ENCODE measurements at places on chromosomes 4 and X.

DNA sequence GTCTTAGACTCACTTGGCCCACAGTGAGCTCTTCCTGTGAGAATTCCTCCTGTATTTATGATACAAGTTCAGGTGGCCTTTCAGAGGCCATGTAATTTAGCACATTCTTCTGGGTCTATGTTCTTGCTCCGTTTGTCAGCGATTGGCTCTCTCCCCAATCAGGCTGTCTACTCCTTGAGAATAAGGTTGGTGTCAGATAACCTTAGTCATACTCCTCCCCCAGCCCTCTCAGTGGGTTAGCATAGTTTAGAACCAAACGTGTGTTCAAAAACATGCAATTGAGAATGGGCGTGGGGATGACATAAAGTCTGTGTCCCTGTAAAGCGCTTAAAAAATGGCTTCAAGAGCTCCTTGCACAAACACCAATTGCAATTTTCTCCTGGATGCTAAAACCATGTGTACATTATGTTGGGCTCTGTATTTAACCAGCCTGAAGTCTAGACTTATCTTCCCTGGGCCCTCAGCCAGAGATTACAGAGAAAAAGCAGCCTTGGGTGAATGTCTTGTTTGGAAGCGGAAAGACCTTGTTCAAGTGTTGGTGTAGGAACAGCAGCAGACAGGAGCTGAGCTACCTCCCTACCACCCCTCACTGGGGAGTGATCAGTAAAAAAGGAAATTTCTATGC is 9.9 kb upstream of the CT47C1 start:
- no peak for DNase-seq

GRCh38 chrX:154650221-154650510 is 3.2 kb downstream of the CTAG2 start:
- no peak for DNase-seq

- DNase-seq: no peak
These were observed 3.8 kb upstream of the ZNF185 start for GRCh38 chrX:152893980-152894610.

GRCh38 chrX:3815896-3816664 is 102.6 kb upstream of the PRKX start:
- peak; percentile 1 for DNase-seq

DNA sequence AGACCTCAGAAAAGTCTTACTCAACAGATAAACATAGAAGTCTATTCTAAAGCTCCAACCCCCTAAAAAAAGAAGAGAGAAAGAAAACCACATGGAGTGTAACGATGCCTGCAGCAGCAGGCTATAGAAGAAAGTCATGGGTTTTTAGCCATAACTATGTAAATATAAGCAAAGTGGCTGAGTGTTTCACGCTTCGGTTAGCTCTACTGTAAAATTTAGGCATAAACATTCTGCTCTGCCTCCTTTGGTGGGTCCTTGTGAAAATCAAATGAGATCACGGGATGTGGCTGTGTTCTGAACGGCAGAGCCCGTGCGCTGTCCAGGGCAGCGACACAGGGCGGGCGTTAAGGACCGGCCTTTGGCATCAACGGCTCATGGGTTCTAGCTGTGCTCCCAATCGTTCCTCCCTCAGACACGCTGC is 78.4 kb downstream of the IRF2 start:
- no peak for DNase-seq

GRCh38 chrX:149476513-149476912 is 28.6 kb downstream of the IDS start:
- DNase-seq: no peak

DNA sequence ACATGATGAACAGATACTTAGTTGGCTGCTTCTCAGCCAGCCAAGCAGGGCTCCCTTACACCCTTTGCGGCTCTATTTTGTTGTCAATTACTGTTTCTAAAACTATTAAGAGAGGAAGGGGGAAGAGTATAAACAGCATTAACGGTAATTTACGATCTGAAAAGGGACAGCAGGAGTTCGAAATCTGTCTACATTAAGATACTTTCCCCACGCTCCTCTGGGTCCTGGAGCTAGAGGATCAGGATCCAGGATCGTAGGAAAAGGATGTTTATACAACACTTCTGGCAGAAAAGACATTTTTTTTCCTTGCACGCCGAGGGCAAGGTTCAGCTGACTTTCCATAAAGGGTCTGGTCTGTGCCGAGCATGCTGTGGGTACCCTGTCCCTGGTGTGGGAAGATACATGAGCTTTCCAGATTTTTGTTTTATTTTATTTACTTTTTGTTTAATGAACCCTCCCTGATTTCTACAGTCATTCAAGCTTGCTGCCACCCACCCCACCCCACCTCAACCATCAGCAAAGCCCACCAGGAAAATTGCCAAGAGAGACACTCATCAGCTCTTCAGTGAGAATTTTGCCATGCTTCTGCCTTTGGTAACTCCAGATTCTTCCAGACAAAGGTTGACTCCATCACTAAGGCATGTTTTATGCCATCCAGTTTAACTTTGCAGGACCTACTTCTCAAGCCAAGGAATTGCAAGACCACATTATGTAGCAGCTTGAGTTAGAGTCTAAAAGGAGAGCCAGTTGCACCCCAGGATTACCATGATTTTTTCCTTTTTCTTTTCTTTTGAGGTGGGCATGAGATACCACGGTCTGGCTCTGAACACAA is 188.1 kb downstream of the QDPR start:
- DNase-seq: no peak

- no peak for DNase-seq
These were observed 65.3 kb downstream of the EGF start for GRCh38 chr4:109977854-109978501.

DNA sequence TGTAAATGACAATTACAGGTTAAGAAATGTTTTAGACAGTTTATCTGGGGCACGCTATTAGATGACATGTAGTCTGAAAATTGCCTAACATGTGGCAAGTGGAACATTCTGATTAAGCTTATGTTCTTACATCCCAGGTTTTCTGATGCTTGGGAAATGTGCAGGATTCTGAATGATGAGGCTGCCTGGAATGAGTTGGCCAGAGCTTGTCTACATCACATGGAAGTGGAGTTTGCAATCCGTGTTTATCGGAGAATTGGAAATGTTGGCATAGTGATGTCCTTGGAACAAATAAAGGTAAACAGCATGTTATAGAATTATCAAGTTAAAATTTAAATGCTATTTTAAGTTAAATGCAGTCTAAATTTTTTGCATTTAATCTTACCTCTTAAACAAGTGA is 49.3 kb downstream of the WDR19 start:
- DNase-seq: no peak

- DNase-seq: no peak
These were observed 15.9 kb upstream of the STS start for GRCh38 chrX:7131621-7132020.

DNA sequence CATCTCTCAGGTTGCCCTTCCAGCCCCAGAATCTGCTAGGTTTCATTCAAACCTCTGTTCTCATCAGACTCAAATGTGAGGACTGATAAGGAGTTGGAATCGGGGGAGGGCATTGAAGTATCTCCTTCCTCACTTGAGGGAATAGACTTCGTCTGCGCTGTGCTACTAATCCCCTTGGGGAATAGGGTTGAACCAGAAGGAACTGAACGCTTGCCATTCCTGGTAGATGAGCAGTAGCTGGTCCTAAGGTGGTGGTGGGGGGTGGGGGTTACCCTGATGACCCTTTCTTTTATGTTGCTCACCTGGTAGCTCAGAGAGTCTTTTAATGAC is 692 bp upstream of the SLC9A7 start:
- no peak for DNase-seq

- no peak for DNase-seq
These were observed 1176.8 kb downstream of the FAM133A start for GRCh38 chrX:94850811-94851210.

DNA sequence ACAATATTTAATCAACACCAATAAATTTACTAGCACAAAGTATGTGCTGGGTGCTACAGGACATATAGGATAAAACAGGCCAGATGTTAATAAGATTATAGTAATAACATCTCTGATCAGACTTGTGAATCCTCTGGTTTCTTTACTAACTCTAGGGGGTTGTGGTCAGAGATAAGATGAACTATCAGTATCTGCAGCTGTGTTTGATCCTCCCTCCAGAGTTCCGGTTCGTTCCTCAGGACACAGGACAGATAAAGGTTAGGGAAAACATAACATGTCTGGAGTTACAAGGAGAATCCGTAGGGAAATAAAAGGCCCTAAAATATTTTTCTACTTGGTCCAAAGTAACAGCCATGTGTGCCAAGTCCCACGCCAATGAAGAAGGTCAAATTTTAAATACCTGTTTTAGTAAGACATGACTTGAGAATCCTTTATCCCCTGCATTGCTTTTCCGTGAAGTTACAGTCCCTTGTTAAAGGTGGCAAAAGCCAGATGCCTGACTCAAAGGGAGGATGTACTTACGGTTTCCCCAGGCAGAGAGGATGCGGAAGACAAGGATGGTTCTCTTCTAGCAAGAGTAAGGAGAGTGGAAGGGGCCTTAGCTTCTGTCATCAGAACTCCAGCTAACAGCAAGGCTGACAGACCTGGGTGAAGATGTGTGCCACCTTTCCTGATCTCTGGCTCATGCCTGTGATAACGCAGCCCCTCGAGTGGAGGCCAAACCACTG is 44.4 kb downstream of the KIAA0232 start:
- no peak for DNase-seq

DNA sequence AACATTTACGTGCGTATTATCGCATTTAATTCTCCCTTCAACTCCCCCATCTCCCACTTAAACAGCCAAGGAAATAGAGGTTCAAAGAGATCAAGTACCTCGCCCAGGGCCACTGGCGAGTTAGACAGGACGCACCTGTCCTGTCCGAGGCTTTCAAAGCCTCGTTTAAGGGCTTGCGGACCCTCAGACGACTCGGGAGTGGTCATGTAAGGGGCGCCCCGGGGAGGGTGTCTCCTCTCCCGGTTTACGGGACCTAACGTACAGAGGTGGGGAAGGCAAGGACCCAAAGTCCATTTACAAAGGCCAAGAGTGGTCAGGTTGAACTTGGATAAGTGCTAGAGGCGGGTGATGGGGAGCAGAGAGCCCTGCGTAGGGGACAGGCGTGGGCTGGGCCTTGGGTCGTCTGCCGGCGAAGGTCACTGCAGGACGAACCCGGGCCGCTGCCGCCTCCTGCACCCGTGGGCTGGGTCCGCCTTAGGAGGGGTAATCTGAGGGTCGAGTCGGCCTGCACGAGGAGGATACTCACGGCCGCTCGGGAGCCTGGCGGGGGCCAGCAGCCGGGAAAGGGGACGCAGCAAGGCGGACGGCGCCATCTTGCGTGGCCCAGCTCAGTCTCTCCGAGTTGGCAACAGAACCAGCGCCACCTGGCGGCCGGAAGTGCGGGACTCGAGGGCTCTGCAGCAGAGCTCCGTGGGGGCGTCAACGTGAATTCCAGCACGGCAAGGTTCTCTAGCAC is 5.9 kb upstream of the NAA15 start:
- DNase-seq: peak; percentile 96

- DNase-seq: no peak
These were observed 12.0 kb downstream of the ATP5ME start for GRCh38 chr4:661881-662761.

- DNase-seq: no peak
These were observed 21.5 kb downstream of the ABLIM2 start for GRCh38 chr4:8136972-8137710.

DNA sequence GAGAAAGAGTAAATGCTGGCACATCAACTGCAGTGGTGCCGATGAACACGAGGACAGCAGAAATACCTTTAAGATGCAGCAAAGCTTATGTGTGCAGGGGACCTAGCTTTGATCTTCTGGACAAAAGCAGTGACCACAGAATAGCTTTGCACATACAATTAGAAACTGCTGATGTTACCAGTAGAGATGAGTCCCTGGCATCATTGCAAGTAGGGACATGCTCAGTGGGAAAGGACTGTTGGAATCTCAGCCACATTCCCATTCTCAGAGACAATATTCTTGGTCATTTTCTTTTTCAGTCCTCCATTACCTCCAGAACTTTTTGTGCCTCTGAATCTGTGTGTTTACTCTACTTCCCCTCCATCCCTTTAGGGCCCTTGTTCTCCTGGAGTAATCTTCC is 16.9 kb upstream of the PDLIM3 start:
- no peak for DNase-seq

- no peak for DNase-seq
These were observed 109.0 kb downstream of the ENOX2 start for GRCh38 chrX:130793975-130794374.

- DNase-seq: no peak
These were observed 581.4 kb upstream of the AADAT start for GRCh38 chr4:170671171-170671570.

DNA sequence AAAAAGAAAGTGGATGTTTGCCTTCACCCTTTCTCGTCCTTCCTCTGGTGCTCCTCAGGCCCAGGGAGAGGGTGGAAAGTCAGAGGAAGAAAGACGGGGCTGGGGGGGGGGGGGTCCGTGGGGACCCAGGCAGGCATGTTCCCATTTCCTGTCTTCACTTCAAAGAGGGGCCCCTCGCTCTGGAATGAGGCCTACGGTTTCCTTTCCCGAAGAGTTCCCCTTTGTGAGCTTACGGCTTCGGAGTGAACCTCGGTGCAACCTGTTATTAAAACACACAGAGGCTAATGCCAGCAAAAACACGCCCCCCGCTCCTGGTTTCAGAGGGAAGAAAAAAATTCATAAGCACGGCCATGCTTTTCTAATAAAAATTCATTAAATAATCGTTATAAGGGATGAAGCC is 40.1 kb downstream of the SHOX start:
- DNase-seq: no peak

DNA sequence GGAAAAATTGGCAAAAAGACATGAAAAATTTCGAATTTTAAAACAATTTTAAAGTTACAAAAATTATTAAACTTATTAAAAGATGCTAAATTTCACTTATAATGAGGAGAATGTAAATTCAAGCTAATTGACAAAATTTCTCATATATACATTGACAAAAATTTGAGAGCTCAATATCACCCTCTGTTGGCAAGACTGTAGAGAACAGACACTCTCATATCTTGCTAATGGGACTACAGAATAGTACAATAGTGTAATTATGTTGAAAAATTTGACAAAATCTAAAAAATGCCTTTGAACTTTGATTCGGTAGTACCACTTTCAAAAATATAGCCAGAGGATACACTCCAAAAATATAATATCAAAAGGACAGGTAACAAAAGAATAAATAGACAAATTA is 29.8 kb downstream of the DCAF8L2 start:
- DNase-seq: no peak

GRCh38 chrX:104351173-104351769 is 96.5 kb upstream of the ESX1 start:
- DNase-seq: no peak

DNA sequence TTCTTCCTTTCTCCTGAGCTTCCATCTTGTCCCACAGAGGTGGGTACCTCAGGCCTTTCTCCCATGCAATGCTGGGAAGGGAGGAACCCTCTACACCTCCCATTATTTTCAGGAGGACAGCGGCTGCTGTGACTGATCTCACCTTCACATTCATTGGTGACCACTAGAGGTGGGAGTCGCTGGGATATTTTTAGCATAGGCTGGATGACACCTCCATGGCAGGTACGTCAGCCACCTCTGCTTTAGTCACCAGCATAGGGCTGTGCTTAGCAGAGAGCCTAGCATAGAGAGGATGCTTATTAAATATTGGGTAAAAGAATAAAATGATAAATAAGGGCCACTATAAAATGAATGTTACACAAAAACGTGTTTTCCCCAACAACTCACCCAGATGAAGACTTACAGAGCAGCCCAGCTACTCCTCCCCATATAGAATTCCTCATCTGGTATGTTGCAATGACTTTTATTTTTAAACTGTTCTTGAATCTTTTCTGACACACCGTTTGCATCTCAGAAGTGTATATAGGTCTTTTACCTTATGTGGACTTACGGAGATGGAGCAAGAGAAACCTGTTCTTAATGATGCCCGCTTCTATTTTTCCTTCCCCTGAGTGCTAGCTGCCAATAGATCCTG is 60.9 kb upstream of the SORBS2 start:
- DNase-seq: no peak

GRCh38 chrX:97482666-97483300 is 599.1 kb downstream of the RPA4 start:
- DNase-seq: no peak

Data from KG1 (cell line).